ENCODE measurements at places on chromosomes 16 and 17.

DNA sequence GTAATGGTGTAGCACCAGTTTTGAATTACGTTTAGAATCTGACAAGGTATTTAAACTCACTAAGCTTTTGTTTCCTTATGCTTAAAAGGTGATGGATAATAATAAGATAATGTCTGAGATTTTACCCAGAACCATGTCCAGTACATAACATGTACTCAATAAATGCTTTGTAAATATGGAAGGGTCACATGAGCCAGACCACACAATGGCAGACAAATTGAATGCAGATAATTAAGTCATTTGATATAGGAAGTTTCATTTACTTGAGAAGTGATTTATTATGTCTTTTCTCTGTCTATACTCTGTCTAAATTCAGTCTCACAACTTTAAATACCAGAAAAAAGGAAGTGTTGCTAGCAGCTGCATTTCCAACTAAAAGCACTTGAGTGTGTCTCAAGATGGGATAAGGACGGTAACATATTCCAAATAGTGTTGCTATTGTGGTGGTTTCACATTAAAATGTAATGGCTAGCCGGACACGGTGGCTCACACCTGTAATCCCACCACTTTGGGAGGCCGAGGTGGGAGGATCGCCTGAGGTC, 52.5 kb upstream of the DHX40 start:
- no peak for DNase-seq

DNA sequence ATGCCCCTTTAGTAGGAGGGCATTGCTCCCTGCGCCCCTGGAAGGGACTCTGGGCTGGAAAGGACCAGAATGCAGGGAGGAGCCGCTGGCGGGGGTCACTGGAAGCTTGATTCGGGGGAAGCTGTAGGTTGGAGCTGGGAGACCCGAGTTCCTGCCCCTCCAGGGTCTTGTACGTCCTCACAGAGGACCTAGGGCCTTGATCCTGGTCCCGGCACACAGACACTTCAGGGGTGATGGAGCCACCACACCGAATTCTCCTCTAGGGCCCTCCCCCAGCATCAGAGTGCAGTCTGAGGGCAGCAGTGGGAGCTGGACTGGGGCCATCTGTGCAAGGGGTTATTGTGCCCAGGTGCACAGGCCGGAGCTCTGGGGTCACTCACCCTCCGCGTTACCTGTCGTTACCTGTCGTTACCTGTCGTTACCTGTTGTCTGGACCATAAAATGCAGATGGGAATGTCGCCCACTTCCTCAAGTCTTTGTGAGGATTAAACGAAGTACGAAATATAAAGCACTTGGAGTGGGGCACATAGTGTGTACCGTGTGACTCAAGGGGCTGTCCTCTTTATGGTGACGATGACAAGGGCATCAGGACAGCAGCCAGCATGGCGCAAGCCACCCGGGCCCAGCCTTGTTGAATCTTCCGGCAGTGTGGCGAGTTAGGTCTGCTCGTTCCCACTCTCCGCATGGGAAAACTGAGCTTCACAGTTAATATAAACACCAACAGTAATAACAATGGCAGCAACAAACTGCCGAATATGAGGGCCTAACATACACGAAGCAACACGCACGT, 48.6 kb downstream of the CMIP start:
- no peak for DNase-seq

GRCh38 chr16:57679767-57680482, 11.8 kb downstream of the ADGRG3 start:
- DNase-seq: no peak

DNA sequence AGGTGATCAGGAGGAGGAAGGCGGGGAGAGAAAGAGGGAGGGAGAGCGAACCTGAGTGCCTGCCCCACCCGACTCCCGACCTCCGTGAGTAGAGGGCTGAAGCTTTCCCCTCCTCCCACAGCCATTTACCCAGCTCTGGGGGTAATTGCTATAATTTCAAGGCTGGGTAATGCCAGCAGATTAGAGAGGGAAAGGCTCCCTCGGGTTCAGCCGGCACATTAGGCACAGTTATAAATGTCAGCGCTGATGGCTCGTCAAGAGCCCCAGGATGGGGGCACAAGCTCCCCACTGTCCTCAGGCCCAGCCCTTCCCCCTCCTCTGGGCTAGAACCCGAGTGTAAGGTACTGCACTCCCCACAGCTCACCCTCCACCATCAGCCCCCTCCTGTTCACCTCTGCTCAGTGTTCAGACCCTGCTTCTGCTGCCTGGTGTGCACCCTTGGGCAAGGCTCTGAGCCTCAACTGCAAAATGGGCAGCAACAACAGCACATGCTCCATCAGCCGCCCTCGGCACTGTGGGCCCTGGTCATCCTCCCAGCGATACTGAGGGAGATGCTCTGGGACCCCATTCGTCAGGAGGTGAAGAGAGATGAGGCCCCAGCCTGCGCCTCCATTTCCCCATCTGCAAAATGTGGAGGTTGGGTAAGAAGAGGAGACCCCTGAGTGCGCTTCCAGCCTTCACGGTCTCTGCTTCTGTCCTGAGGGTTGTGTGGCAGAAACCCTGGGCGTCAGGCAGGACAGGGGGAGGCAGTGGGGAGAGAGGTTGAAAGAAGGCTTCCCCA, 77.2 kb downstream of the NT5M start:
- no peak for DNase-seq

DNA sequence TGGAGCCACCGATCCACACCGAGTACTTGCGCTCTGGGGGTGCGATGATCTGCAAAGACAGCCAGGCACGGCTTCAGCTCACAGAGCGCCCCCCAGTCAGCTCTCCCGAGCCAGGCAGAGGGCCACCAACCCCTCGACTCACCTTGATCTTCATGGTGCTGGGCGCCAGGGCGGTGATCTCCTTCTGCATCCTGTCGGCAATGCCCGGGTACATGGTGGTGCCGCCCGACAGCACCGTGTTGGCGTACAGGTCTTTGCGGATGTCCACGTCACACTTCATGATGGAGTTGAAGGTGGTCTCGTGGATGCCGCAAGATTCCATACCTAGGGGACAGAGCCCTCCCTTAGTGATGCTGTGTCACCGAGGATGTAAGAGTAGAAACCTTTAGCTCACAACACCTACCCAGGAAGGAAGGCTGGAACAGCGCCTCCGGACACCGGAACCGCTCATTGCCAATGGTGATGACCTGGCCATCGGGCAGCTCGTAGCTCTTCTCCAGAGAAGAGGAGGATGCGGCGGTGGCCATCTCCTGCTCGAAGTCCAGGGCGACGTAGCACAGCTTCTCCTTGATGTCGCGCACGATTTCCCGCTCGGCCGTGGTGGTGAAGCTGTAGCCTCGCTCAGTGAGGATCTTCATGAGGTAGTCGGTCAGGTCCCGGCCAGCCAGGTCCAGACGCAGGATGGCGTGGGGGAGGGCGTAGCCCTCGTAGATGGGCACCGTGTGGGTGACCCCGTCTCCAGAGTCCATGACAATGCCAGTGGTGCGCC, 1.6 kb downstream of the ACTG1 start:
- no peak for DNase-seq

DNA sequence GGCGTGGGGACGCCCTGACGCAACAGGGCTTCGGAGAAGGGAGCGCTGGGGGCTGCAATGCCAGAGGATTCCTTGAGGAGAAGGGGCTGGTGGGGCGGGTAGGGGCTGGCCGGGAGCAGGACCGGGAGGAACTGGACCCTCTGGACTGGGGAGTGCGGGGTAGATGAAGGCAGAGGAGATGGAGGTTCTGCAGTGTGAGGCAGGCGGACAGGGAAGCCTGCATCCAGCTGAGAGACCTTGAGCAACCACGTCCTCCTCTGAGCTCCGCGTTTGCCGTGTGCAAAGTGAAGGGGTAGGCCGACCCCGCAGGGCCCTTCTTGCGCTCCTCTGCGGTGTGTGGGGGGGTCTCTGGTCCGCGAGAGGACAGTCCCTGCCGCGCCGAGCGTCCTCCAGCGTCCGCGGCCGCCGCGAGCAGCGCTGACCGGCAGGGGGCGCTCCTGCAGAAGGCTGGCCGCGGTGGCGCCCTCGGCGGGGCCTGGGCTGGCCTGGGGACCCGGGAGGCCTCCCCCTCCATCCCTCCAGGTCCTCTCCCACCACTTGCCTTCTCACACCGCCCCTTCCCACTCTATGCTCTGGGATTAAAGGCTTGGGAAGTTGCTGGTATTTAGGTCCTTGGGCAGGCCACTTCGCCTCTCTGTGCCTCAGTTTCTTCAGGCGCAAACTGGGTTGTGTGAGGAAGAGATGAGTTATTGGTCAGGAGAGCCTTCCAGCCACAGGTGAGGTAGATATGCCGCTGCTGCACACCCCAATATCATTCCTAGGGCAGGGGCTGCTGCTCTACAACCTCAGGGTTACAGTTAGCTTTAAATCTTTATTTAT, 9.6 kb upstream of the WNT9B start:
- DNase-seq: no peak

DNA sequence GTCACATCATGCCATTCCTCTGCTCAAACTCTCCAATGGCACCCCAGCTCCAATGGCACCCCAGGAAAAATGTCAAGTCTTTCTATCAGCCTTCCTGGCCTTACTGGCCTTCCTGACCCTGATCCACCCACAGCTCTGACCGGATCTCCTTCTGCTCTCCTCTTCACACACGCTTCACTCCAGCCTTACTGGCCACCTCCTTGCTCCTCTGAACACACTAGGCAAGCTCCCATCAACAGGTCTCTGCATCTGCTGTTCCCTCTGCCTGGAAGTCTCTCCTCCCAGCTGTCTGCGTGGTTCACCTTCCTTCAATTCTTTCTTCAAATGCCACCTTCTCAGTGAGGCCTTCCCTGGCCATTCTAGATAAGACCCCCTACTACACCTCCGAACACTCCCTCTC, 43.4 kb downstream of the MYO1D start:
- DNase-seq: no peak

- no peak for DNase-seq
Observed at GRCh38 chr16:24051125-24051524, 205.0 kb upstream of the CACNG3 start.

DNA sequence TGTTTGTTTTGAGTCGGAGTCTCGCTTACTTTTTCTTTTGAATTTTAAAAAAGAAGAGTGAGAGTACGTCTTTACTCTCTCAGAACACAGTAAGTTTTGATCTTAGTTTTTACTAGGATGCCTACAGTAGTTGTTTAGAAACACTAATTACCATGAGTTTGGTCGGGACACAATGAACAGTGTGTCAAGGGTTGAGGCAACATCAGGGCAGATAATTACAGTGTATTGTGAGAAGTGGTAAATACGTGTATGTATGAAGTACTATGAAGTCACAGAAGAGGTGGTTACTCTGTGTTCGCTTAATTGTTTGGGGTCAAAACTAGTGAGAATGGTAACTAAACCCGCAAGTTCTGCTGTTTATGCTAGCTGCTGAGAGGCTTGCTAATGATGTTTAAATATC, 18.2 kb downstream of the PAFAH1B1 start:
- DNase-seq: no peak

GRCh38 chr16:68645494-68646388, 631 bp downstream of the CDH3 start:
- DNase-seq: no peak

GRCh38 chr16:73037331-73037745, 10.6 kb downstream of the ZFHX3 start:
- no peak for DNase-seq

DNA sequence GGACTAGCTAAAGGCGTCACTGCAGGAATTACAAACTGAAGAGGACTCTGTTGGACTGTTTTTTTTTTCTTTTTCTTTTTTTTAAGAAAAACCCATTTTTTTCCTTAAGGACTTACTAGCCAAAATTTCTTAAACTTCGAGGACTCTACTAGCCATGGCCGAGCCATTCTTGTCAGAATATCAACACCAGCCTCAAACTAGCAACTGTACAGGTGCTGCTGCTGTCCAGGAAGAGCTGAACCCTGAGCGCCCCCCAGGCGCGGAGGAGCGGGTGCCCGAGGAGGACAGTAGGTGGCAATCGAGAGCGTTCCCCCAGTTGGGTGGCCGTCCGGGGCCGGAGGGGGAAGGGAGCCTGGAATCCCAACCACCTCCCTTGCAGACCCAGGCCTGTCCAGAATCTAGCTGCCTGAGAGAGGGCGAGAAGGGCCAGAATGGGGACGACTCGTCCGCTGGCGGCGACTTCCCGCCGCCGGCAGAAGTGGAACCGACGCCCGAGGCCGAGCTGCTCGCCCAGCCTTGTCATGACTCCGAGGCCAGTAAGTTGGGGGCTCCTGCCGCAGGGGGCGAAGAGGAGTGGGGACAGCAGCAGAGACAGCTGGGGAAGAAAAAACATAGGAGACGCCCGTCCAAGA, 878 bp downstream of the HEXIM1 start:
- DNase-seq: peak; percentile 55

DNA sequence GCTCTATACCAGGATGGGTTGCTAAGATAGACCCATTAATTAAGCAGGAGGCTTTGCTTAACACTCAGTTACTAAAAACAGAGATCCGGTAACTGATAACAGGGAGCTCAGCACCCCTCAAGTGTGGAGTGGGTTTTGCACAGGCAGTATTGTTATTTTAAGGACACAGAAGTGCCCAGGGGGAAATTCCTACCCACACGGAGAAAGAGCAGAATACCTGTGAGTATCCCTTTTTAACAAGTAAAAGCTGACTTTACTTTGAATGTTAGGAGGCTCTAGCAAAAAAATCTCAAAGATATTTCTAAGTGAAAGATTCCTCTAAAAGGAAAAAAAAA, 32.8 kb upstream of the HAS3 start:
- no peak for DNase-seq

DNA sequence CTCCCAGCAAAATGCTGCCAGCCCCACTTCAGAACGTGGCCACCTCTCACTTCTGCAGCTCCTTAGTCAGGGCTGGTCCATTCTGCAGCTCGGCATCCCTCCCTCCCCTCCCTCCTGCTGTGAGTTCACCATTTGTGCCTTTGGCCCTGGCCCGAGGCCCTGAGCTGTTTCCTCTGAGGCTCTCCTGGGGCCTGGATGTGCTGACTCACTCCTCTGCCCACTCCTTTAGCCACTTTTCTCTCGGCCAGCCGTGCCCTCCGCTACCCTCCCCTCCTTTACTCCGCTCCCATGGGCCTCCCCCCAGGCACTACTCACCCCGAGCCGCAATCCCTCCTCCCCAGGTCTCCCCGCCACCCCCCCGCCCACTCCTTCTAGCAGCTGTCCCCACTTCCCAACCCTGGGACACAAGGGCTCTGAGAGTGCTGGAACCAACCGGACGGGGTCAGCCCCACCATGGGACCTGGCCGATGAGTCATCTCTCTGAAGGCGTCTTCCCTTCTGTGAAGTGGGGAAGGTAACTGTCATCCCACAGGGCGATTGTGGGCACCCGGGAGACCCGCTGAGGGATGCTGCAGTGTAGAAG, 11.5 kb downstream of the KCNG4 start:
- DNase-seq: peak; percentile 89

DNA sequence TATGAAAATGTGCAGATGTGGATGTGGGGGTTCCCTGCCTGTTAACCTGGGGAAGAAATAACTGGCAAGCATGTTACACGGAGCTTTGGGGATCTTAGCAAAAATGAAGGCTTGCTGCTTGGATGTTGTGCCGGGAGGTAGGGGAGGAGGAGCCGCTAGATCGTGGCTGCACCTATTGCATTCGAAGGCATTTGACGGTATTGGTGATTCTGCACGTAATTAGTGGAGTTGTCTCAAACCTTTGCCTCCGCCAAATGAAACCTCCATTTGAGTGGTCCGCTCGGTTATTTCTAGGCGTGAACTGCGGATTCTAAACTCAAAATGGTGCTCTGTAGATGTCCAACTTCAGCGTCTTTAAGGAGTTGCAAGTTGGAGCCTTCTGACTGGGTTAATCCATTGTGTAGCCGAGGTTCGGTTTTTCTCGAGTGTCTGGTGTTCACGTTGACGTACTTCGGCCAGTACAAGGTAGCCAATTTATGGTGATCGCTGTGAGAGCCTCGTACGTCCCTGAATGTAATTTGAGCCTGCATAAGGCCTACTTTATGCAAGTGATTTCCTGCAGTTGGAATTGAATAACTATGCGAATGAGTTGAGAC, 1.5 kb downstream of the TNRC6C start:
- peak; percentile 19 for DNase-seq

All from renal cortical epithelial cell (primary cell).